ENCODE measurements at places on chromosomes 6 and 20.

GRCh38 chr6:91788501-91788900 lies 1201.6 kb upstream of the MAP3K7 start:
- DNase-seq: no peak

- DNase-seq: no peak
Observed at GRCh38 chr6:138526822-138527235, 27.5 kb upstream of the NHSL1 start.

DNA sequence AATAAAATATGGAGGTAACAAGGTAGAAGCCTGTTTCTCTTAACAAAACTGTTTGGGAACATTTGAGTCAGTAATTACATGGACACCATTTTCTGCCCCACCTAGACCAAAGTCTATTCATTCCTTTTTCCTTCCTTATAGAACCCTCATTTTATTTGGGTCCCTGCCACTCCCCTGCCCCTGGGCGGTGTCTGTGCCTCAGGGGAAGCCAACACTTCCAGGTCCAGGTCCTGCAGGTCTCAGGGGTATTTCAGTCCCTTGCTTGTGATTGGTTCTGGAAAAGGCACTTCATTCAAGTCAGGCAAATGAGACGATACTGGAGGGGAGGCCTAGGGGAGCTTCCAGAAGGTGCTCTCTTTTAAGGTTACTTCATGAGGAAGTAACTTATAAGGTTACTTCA lies 42.3 kb downstream of the SLC35D3 start:
- DNase-seq: no peak

GRCh38 chr6:162085561-162085960 lies 642.0 kb downstream of the PRKN start:
- no peak for DNase-seq

- DNase-seq: no peak
Observed at GRCh38 chr6:124054034-124054433, 250.4 kb downstream of the NKAIN2 start.

DNA sequence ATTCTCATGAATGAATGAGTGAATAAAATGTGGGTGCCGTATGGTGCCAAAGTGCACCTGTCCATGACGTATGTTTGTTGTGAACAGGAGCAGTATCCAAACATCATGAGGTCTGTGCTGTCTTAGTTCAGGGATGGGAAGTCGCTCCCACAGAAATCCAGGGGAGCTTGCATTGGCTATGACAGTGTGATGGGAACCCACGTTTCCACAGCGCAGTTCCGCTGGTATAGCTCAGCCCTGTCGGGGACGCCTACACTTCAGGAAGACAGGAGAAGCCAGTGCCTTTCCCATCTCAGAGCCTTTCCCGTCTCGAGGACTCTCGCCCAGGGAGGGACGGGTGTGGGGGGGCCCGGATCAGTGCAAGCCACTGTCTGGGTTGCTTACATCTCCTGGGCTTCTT lies 69.8 kb downstream of the DACT2 start:
- no peak for DNase-seq

DNA sequence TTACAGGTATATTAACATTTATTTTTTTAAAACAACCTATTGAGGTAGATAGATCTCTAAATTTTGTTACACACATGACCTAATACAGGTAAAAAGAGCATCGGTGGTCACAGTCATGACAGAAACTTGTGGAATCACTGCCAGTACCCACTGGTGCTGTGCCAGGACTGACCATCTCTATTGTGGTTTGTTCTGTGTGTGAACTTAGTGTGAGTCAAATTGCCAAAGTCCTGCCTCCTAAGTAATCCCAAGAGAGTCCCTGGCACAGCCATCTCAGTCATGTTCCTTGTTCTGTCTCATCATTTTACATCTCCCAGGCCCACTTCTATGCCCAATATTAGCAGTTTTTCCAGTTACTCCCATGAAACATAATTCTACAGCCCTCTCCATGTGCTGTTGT lies 21.4 kb downstream of the GSTA2 start:
- DNase-seq: no peak

- DNase-seq: no peak
Observed at GRCh38 chr6:13559968-13560650, 14.3 kb upstream of the SIRT5 start.

GRCh38 chr20:59413326-59413865 lies 113.0 kb downstream of the EDN3 start:
- DNase-seq: no peak

GRCh38 chr6:7050872-7051779 lies 56.6 kb upstream of the RREB1 start:
- peak; percentile 77 for DNase-seq

GRCh38 chr6:33744001-33744848 lies 2.5 kb downstream of the IP6K3 start:
- DNase-seq: peak; percentile 33

- no peak for DNase-seq
Observed at GRCh38 chr6:131058236-131058635, 4.8 kb downstream of the EPB41L2 start.

DNA sequence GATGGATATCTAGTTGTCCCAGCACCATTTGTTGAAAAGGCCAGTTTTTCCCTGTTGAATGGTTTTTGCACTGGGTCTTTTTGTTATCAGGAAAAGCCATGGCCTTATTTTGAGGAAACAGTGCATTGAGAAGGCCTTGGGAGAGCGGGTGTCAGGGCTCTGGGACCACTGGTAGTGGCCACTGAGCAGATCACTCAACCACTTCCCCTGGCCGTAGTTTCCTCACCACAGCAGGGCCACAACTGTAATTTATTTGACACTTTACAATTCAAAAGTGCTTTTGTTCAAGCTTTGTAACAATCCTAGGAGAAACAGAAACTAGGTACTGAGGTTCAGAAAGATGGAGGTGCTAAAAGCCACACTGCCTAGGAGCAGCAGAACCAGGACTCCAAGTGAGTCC lies 281.8 kb downstream of the GMDS start:
- no peak for DNase-seq

DNA sequence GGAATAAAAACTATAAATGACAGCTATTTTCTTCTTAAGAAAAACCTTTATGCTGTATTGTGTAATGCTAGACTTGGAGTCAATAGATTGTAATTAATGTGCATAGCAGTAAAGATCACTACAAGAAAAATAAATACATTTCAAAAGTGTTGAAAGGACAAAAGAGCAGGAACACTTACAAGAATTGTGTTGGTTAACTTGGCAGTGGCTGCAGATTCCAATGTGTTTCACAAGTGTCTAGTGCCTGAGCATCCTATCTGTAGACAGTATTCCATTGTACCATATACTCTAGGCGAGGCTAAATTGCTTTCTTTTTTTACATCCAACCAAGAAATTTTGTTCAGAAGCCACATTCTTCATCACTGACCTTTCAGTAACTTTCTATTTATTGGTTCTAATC lies 924.1 kb downstream of the EPHA7 start:
- DNase-seq: no peak

DNA sequence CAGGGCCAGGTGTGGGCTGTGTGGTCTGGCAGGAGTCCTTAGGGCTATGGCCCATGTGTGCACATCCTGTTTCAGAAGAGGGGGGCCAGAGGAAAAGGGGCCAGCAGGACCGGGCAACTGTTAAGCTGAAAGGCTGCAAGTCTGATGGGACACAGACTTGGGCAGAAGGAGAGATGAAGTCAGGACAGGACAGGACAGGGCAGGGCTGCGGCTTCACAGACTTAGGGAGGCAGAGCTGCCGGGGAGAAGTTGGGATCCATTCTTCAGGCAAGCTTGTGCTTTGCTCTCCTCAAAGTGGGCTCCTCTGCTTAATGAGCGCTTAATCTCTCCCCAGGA lies 28.7 kb downstream of the MOCS1 start:
- no peak for DNase-seq

- DNase-seq: no peak
Observed at GRCh38 chr6:124677874-124678273, 284.4 kb upstream of the RNF217 start.

DNA sequence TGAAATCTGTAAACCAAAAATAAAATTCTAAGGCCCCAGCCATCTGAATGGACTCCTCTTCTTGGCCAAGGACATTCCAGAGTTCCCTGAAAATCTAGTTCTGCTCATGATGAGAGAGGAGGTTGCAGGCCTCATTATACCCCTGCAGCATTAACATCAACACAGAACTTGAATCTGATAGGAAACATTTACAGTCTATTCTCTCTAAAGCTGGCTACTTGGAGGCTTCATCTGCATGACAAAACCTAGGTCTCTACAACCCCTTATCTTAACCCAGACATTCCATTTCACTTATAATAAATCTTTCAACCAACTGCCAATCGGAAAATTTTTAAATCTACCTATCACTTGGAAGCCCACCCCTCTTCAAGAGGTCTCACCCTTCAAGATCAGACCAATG lies 15.7 kb downstream of the RTN4IP1 start:
- DNase-seq: no peak

DNA sequence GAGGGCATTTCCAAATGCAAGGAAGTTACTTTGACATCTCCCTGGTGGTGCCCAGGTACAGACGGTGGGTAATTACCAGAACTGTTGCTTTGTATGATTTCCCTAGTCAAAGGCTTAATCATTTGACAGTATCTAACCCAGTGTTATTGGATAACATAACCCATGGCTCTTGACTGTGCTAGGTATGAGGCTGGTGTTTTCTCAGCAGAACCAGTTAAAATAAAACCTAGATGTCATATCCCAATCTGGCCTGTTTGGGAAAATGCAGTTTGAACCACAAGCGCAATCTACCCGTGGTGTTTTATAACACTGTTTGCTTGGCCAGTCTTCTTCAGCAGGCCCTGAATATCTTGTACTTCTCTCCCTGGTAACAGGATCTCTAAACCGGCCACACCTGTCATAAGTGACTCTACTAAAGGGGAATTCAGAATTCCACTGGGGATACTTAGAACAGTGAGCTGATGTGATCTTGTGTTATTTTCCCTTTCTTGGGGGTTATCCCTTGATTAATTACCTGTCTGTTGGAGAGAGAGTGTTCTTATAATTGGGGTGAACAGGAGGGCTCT lies 32.8 kb downstream of the PPP1R14C start:
- DNase-seq: no peak

DNA sequence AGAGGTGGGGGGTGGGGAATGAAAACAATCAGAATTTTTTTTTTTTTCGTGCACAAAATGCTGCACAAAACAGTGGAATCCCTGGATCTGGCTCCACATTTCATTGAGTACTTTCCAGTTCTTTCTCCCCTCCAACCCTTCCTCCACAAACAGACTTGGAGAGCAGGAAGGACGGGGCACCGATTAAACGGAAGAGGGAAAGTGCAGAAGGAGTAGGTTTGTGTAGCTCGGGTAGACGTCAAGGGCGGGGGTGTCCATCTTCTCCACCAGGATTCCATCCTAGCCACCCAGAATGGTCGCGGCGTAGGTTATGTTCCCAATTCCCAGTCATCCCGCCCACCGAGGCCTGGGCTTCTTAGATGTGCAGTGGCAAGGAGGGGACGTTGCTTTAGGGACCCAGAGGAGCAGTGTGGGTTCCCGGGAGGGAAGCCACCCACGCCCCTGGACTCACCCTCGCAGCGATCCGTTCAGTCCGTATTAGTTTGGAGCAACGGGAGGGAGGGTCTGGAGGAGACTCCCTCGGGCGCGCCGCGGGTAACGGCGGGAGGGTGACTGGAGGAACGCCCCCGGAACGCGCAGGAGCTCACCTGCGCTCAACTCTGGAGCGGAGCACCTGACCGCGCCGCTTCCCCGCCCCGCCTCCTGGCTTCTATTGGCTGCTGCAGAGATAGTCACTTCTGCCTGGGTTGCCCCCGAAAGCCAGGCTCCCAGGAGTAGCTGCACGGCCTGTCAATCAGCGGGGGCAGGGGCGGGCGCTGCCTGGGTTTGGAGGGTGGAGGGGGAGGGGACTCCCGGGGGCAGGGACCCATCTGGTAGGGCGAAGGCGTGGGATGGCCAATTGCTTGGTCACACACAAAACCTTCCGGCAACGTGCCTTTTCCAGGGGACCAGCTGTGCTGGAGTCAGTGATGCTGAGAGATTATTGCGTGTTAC lies at the start of gene ENPP5:
Gene ENPP5, minus strand, starts transcription at position 624 of the 933 bp plus-strand sequence. CDS start 2,718 bp downstream, outside the sequence.
- DNase-seq: no peak

DNA sequence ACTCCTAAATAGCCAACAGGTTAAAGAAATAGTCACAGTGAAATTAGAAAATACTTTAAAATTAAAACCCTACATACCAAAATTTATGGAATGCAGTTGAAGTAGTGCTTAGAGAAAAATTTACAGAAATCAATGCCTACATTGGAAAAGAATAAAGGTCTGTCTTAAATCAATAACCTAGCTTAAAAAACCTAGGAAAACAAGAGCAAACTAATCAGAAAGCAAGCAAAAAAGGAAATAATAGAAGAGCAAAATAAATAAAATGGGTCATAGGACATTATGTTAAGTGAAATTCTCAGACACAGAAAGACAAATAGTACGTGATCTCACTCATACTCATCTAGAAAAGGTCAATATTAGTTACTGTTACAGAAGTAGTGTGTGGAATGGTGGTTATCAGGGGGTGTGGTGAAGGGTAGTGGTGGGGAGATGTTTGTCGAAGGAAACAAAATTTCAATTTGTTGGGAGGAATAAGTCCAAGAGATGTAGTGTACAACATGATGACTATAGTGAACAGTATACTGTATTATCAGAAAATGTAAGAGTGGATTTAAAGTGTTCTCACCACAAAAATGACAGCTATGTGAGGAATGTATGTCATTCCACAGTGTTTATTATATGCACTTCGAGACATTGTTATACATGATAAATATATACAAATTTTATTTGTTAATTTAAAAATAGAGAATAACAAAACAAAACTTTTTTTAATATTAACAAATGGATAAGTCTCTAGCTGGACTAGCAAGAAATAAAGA lies 423.6 kb downstream of the CDH26 start:
- DNase-seq: no peak

GRCh38 chr6:169162249-169162648 lies 91.4 kb downstream of the THBS2 start:
- no peak for DNase-seq

DNA sequence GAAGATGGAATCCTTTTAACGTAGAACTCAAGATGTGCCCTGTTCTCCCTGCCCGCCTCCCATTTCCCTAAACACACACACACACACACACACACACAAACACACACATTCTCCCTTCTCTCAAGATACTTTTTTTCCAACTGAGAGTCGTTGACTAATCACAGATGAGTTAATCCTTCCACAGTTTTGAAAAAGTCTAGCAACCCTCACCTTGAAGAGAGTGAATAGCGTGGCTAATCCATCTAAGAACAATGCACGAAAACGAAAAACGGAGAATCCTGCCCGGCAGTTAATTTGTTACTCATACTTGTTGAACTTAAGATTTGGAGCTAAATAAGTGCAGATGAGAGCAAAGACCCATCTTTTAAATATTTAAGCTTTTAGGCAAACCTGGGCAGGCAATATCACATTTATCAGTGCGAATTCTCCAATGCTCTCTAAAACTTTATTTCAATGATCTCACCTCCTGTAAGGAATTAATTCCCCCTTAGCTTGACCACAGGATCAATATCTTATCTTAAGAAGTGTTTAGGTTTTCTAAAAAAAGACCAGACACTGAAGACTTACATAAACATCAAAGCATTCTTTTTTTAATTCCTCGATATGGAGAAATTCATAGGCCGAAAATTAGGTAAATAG lies 1.1 kb downstream of the AGPAT4 start:
- DNase-seq: no peak

GRCh38 chr6:146595972-146596731 lies 2.6 kb upstream of the ADGB start:
- DNase-seq: no peak

DNA sequence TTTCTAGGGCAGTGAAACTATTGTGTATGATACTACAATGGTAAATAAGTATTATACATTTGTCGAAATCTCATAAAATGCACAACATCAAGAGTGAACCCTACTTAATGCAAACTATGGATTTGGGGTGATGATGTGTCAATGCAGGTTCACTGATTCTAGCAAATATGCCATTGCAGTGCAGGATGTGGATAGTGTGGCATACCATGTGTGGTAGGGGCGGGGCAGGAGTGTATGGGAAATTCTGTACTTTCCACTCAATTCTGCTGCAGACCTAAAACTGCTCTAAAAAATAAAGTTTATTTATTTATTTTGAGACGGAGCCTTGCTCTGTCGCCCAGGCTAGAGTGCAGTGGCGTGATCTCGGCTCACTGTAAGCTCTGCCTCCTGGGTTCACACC lies 44.3 kb downstream of the ABHD12 start:
- DNase-seq: no peak

Data from stromal cell of bone marrow (primary cell).